ENCODE measurements at places on chromosomes 5 and 9.

DNA sequence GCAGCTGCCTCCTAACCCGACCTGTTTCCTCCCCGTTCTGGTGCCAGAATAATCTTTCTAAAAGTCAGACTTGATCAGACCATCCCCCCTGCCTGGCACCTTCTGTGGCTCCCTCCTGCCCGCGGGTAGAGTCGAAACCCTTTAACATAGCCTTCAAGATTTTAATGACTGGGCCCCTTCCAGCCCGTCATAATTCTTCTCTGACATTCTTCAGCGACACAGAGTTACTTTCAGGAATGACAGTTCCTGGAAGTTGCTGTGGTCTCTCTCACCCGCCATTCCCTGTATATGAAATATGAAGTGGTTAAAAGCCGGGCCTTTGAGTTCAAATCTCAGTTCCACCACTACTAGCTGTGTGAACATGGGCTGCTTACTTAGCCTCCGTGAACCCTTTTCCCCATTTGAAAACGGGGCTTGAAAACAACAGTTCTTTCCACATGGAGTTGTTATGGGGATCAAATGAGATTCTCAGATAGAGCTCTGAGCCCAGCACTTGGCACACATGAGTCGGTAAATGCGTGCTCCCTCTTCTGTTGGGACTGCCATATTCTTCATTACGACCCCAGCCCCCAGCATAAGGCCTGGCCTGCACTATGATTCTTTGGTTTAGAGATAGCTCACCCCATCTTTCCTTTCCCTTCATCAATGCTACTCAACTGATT lies 737 bp downstream of the NANS start:
- DNase-seq, result no peak

GRCh38 chr5:132116072-132116471 lies 42.5 kb downstream of the CSF2 start:
- no peak for DNase-seq

GRCh38 chr9:98365227-98365669 lies 109.8 kb upstream of the TBC1D2 start:
- DNase-seq, result no peak

- no peak for DNase-seq
These were observed 329 bp downstream of the CDC23 start for GRCh38 chr5:138212828-138213160.

DNA sequence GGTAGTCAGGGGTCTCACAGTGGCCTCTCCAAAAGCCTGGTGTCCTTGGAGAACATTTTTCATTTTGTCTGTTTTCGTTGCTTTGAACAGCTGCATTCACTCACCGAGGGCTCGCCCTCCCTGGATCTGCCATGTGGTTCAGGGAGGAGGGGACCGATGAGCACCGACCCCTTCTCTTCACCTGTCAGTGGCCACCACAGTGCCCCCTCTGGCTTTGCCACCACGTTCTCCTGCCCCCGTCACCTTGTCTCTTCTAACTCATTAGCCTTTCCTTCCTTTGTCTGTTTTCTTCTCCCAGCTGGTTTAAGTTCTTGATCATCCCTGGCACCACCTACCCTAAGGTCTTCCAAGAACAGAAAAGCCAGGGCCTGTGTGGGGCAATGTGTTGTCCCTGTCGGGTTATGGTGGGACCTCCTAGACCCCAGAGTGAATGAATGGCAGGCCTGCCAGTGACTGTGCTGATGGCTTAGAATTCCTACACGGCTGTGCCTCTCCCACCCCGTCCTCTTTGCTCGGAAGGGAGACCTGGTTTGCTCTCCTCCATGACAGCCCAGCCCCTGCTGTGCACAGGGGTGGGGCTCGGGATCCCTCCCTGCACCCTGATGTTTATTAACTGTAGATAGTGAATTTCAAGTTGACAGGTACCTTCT lies 90.0 kb downstream of the ANKRD33B start:
- no peak for DNase-seq

GRCh38 chr5:133372293-133372937 lies 239.9 kb downstream of the FSTL4 start:
- no peak for DNase-seq

- DNase-seq, result no peak
These were observed 135.1 kb downstream of the CSNK1G3 start for GRCh38 chr5:123647066-123647465.

DNA sequence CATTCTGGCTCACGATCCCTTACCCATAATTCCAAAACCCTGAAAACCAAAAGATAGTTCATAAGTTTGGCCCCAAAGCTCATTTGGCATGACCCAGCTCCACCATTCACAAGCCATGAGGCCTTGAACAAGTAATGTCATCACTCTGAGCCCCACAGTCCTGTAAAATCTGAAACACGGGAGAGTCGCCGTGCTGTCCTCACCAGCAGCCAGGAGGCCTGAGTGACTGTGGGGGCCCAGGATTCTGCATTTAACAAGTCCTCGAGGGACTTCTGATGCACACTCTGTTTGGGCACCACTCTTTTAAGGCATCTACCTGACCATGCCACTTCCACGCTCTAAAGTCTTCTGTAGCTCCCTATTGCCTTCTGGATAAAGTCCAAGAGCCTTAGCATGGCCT lies 40.8 kb downstream of the DUSP1 start:
- no peak for DNase-seq

- DNase-seq, result no peak
These were observed 123.5 kb downstream of the APBA1 start for GRCh38 chr9:69548681-69549080.

DNA sequence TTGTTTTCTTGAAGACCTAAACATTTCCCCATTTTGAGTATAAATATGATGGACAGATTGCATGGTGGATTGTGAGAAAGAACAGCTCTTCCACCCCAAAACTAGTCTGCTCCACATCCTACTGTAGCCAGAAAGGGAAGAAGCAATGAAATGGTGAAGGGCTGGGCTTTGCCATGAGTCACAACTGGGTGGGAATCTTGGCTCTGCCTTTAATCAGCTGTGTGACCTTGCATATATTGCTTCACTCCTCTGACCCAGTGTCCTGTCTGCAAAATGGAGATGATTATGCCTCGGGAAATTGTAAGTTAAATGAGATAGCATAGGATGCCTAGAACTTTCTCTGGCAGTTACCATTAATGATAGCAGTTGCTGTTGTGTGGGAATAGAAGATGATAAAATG lies 101.9 kb downstream of the PDE8B start:
- no peak for DNase-seq

DNA sequence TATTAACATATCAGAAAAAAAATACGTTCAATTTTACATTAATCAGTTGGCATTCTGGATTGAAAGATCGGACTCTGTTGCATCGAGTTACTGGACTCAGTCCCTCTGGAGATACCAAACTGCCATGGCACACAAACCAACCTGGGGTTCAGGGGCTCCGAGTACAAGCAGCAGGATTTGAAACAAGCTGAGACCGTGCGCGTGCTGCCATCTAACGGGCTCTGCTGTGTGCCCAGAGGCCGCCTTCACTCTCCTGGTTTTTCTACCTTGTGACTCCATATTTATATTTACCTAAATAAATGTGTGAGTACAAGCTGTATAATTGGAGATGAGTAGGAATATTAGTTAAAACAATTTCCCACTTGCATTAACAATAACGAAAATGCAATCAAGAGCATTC lies 48.2 kb downstream of the ANXA1 start:
- DNase-seq, result no peak

DNA sequence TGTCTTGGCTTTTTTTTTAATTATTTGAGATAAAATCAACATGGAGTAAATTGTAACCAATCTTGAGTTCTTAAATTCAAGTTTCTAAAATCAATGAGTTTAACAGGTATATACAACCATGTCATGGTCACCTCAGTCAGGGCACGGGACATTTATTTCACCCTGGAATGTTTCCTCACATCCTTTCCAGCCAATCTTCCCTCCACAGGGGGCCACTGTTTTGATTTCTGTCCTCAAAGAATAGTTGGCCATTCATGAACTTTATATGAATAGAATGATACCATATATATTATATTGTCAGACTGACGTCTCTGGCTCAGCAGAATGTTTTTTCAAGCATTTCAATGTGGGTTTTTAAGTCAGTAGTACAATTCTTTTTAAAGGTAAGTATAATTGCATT lies 806 bp downstream of the ZNF474 start:
- no peak for DNase-seq

- DNase-seq, result peak; percentile 7
These were observed 144.7 kb downstream of the TRPM6 start for GRCh38 chr9:74742792-74743730.

- DNase-seq, result no peak
These were observed 35.5 kb upstream of the ASS1 start for GRCh38 chr9:130409246-130409645.

DNA sequence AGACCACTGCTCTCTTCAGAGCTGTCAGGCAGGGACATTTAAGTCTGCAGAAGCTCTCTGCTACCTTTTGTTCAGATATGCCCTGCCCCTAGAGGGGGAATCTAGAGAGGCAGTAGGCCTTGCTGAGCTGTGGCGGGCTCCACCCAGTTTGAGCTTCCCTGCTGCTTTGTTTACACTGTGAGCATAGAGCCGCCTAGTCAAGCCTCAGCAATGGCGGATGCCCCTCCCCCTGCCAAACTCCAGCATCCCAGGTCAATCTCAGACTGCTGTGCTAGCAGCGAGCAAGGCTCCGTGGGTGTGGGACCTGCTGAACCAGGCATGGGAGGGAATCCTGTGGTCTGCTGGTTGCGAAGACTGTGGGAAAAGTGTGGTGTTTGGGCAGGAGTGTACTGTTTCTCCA lies 59.9 kb downstream of the CAVIN4 start:
- no peak for DNase-seq

Data from amniotic stem cell (primary cell).